ENCODE measurements at places on chromosomes 13 and 19.

DNA sequence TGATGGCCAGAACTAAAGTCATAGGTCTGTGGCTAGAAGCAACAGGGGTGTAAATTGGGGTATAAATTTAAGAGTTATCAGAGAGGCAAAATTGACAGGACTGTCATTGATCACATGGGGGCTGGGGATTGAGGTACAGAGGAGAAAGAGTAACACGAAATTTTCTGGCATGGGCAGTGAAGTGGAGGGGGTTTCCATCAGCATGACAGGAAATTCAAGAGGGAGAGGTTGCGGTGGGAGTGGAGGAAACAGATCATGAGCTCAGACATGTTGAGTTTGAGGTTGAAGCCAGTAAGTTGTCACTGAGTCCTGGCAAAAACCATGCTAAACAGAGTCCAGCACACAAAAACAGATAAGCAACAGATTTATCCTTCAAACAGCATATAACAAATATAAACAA is 192.1 kb upstream of the TSC22D1 start:
- DNase-seq = no peak

- DNase-seq = no peak
Observed at GRCh38 chr19:16779539-16780163, 49.5 kb upstream of the SIN3B start.

DNA sequence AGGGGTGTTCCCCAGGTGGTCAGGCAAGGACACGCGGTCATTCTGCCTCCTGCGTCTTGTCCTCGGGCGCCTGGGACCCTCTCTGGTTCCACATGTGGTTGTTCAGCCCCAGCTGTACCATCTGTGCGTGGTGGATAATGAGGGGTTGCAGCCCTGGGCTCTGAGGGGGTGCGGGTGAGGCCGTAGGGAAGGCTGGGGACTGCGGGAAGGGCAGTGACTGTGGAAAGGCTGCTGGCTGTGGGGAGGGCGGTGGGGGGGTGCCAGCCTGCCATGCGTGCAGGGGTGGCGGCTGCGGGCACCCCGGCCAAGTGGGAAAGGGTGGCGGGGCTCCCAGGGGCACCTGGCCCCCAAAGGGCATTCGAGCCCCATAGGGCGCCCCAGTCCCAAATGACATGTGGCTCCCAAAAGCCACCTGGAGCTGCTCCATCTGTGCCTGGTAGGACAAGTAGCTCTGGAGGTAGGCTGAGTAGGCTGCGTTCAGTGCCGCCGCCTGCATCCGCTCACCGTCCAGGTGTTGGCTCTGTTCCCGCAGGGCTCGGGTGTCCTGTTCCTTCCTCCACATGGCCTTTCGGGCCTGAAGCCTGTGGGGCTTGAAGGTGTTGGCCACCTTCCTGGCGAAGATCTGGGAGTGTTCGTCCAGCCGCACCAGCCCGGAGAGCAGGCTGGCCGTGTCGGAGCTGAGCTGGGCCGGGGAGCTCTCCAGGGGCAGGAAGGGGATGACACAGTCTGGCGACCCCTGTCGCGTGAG is 15.1 kb downstream of the TICAM1 start:
- no peak for DNase-seq

DNA sequence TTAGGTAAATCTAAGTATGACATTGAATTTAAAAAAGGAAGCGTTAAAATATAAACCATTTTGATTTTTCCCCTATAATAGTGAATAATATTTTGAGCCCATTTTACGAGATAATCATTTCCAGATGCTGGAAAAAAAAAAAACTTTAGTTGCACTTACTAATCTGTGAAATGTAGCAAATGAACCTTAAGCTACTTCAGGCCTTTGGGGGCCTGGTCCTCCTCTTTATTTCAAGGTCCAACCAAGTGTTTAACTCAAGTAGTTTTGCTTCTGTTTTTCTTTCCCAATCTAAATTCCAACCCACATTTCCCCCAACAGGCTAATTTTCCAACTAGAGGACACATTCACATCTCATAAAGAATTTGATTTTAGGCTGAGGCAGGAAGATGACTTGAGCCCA is 101.2 kb downstream of the TNFRSF19 start:
- DNase-seq = no peak

- DNase-seq = no peak
Observed at GRCh38 chr13:110390567-110390966, 83.5 kb downstream of the COL4A2 start.

GRCh38 chr13:94309576-94309975 is 169.9 kb downstream of the DCT start:
- no peak for DNase-seq

DNA sequence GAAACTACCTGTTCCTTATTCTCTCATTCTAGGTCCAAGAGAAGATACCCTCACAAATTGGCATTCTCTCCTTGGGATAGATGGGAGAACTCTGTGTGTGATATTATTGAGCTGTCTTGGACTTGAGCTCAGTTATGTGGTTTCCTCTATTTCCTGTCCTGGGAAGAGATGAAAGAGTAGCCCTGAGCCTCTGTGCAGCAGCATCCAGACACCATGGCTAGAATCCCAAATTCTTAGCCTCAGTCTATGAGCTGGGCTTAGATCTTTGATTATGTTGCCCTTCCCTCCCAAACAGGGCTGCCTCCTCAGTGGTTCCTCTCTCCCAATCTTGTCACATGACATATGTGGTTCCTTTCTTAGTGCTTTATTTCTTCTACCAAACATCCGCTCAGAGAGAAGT is 290.7 kb downstream of the SPRY2 start:
- no peak for DNase-seq

DNA sequence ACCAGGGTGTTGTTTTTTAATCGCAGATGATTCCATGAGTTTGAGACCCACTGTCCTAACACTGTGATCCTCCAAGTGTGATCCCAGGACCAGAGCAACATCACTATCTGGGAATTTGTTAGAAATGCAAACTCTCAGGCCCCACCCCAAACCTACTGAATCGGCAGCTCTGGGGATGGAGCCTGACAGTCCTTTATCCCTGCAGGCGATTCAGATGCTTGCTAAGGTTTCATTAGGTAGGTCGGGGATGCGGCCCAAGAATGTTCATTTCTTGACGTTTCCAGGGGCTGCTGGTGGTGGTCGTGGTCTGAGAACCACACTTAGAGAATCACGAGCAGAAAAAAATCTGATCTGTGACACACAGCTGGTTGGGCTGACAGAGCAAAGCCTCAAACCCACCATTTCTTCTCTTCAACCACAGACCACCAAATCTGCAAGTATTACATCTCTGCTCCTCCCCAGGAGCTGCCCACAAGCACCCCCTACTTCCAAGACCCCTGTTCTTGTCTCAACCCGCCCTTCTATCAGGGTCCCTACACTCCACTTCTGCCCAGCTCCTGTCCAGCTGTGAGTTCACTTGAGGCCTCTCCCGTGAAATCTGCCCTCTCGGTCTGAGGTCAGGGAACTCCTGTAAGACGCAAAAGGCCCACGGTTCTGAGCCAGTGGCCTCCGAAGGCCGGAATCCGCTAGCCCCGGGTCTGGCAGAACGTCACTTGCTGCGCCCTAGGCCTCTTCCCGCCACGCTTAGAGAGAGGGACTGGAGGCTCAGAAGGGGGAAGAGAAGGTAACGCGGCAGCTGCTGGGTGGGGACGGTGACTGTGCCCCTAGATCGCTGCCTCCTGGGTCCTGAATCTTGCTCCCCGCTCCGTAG is 1.1 kb upstream of the FARP1 start:
- no peak for DNase-seq

GRCh38 chr13:80463673-80464352 is 122.9 kb upstream of the SPRY2 start:
- no peak for DNase-seq

GRCh38 chr19:5343848-5344247 is 3.2 kb upstream of the PTPRS start:
- no peak for DNase-seq

DNA sequence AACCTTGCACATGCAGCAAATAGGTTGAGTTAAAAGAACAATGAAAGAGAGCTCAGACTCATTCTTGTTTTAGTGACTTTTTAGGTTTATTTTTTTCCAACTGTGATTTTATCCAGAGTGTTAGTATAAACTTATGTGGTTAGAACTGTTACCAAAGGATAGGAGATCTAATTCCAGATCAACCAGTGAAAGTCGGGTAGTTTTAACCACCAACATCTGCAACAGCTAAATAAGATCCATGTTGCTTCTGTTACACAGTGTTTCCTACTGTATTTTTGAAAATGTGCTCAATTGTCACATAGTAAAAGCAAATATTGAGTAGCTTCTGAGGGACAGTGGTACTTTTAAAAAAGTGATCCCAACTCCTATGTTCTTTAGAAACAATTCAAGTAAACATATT is 53.9 kb upstream of the ARGLU1 start:
- no peak for DNase-seq

- no peak for DNase-seq
Observed at GRCh38 chr13:64234255-64234654, 2818.6 kb upstream of the PCDH20 start.

GRCh38 chr13:106484537-106485193 is 50.8 kb downstream of the EFNB2 start:
- DNase-seq = no peak

- DNase-seq = no peak
Observed at GRCh38 chr13:107238262-107238981, 670.5 kb upstream of the ARGLU1 start.

GRCh38 chr19:9849791-9850190 is 14.7 kb downstream of the PIN1 start:
- no peak for DNase-seq
